ENCODE measurements at places on chromosomes 7 and 10.

GRCh38 chr7:145050415-145050814 is 214.6 kb upstream of the TPK1 start:
- DNase-seq: no peak

DNA sequence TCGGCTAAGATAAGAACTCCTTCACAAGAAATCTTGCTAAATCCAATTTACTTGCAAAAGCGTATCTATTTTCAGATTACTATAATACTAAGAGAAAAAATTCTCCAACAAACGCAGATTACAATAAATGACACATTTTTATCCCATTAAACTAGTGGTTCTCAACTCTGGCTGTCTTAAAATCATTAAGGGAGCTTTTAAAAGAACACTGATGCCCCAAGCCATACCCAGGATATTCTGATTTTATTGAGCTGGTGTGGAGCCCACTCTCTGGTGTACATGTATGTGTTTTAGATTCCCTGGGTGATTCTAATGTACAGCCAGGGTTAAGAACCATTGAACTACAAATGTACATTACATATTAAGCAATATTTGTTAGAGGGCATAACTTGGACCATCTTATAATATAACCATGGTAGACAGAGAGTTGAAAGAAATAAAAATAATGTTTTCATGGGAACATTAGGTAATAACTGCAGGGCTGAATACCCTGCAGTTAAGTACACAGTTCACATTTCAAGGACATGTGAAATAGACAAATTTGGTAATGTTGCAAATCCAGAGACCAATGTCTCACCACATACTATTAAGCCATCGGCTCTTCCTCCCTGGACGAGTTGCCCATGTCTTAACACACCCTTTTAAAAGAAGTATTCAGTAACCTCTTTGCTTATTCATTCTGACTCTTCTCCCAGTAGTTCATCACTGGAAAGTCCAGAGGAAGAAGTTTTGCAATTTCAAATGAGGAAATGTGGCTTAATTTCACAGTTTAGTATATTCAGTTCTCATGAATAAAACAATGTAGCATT is 6.2 kb downstream of the GSAP start:
- DNase-seq: no peak

DNA sequence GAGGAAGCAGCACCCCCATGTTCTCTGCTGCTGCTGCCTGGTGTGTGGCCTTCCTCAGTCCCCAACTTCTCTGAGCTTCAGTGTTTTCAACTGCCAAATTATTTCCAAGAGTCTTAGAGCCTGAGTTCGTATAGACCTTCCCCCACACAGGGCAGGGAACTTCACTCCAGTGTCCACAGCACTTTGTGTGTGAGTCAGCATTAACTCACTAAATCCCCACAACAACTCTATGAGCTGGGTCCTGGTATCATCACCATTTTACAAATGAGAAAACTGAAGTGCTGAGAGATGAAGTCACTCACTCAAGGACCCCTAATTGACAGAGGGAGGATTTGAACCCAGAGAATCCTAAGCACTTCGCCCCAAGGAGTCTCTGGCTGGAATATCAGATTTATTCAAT is 48.3 kb downstream of the ADCYAP1R1 start:
- DNase-seq: no peak

DNA sequence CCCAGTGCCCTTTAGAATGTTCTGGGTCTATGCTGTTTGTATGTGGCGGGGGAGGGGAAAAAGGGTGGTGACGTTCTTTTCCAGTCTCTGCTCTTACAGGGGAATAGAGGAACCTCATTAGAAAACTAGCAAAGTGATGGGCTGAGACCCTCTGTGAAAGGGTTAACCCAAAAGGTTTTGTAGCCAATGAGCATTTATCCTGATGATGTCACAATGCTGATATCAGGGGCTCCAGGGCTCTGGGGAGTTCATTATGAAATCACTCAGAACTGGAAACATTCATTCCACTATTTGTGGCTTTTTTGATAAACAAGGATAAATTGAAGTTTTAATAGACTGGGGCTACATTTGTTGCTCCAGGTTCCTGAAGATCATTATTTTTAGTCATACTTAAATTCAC is 71.7 kb downstream of the ARID5B start:
- no peak for DNase-seq

- no peak for DNase-seq
Measured at GRCh38 chr7:117243390-117243789, 79.5 kb downstream of the WNT2 start.

DNA sequence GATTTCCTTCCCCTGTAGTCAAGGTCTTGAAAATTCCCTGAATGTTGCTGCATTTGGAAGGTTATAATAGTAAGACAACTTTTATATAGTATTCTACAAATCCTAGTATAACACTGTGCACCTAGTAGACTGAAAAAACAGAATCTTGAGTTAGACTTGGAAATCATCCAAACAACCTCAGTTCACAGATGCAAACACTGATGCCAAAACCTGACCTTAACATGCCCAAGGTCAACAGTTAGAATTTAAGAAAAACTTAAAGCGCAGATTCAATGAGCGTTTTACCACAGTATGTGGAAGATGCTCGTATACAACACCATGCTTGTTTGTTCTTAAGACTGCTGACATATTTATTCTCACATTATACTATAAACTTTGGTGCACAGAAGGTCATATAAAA is 3.0 kb downstream of the PIP4K2A start:
- no peak for DNase-seq

GRCh38 chr10:32317795-32318357 is 29.1 kb downstream of the EPC1 start:
- DNase-seq: no peak

- DNase-seq: no peak
Measured at GRCh38 chr10:73060738-73061635, 35.7 kb downstream of the P4HA1 start.

GRCh38 chr10:16968416-16969041 is 151.3 kb upstream of the RSU1 start:
- no peak for DNase-seq

GRCh38 chr7:21948364-21948763 is 2.7 kb upstream of the CDCA7L start:
- no peak for DNase-seq
